CD4-positive, alpha-beta T cell treated with Interferon alpha-2 for 1 hour (primary cell): ENCODE measurements at places on chromosomes 7 and 10.
A peak's percentile ranks its signal among the peaks of the same experiment; 100 is the strongest.

DNA sequence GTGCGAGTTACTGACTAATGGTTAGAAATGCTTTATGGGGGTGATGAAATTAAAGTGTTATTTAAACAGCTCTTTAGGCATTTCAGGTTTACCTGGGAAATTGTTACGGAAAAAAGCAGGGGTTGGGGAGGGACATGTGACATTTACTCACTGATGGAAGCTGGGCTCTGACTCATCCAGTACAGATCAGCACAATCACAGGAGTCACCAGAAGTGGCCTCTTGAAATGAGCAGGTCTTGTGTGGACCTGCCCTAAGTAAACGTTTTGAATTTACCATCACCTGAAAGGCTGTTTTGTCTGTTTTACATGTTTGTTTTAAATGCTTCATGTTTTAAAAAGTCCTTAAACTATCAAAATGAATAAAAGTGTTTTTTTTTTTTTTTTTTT, 2.3 kb downstream of the GLRX3 start:
- DNase-seq: no peak

DNA sequence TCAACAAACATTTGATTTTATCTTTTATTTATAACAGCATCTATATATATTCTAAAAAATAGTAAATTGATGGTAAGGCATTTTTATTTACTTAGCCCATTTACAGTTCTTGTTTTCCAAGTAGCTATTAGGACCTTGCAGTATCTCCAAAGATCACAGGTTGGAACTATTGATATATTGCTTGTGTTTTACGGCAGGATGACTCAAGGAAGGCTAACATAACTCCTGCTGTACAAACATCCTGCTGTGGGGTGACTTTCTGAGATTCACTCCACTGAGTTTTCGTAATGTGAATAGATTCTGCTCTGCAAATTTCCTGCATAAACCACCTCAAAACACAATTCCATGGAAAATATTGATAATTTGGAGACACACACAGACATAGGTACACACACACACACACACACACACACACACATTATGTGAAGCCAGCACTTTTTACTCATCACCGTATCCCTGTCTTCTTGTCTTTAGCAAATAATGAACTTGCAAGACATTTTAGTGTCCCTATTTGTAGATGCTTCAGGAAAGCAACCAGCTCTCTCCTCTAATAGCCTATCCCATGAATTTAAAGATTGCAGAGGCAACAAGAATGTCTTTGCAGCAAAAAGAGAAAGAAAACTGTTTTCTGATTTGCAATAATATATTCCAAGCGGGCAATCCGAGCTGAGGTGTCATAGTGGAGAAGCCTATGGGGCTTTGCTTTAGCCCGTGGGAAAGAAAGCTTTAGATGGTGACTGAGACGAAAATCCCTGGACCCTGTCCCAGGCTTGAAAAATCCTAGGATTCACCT, 722 bp downstream of the AGR2 start:
- DNase-seq: no peak

GRCh38 chr10:20641605-20642004, 255.5 kb downstream of the NEBL start:
- no peak for DNase-seq

- no peak for DNase-seq
Measured at GRCh38 chr7:101743995-101744360, 73.4 kb upstream of the CUX1 start.

- no peak for DNase-seq
Measured at GRCh38 chr10:71582506-71583475, 136.8 kb downstream of the C10orf105 start.

- DNase-seq: no peak
Measured at GRCh38 chr7:150975536-150976319, 2.4 kb downstream of the KCNH2 start.

DNA sequence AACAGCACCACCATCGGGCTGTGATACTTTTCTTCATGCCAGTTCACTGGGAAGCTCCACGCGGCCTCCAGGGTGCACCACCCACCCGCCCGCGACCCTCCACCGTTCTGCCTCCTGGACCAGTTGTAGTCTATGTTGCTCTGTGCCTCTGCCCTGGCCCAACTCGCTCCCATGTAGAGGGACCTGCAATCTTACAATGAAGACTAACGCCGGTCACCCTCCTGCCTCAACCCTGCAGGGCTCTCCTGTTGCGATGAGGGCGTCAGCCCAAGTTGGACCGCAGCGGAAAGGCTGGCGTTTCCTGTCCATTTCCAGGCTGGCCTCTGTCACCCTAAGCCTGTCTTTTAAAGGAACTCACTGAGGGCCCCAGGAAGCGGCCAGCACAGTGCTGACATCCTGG, 34.9 kb downstream of the IL15RA start:
- no peak for DNase-seq

DNA sequence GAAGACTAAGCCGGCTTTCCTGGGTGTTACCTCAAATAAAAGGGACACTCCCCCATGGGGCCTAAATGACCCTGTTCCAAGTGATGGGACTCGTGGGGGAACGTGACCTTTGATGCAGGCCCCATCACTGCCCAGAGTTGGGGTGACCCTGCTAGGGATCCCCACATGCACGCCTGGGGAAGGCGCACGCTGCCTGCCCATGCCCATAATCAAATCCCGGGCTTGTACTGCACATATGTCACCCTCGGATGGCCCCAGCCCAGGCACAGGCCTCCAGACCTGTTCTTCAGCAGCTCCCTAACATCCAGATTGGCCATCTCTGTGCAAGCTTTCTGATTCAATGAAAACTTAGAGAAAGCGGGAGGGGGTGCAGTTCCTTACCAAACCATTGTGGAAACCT, 14.7 kb downstream of the EBF3 start:
- DNase-seq: no peak

DNA sequence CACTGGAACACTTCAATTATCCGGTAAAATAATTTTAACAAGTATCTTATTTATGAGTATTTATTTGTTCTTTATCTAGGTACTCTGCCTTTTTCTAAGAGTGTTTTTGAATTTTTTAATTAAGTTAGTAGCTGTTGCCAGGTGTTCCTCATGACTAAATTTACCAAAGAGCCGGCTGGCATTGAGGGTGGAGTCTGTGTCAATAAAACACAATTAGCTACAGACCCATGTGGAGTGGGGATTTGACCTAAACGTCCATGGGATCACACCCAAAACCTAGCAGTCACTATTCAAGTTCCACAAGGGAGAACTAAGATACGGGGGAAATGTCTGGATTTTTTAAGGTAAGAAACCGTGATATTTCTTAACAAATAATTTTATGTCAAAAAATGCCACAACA, 9.8 kb downstream of the SLC16A12 start:
- DNase-seq: no peak

GRCh38 chr7:102860351-102860811, 52.4 kb upstream of the LRRC17 start:
- DNase-seq: no peak

DNA sequence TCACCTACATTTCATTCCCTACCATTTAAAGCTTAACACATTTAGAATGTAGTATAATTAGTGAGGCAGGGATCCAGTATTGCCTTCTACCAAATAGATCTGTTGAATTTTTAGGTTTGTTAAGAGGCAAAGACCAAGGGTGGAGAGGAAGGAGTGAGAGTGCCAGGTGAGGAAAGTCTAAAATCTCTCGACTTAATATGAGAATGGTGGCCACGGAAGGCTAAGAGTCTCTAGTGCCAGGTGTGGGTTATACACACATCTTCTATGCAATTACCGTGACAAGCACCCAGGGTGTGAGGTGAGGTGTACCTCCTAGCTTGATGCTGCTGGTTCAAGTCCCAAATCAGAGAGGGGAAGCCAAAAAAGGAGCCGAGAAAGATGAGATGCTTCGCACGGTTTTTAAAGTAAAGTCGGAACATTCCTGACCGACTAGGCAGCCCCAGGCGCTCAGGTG, 439 bp downstream of the IQUB start:
- no peak for DNase-seq

DNA sequence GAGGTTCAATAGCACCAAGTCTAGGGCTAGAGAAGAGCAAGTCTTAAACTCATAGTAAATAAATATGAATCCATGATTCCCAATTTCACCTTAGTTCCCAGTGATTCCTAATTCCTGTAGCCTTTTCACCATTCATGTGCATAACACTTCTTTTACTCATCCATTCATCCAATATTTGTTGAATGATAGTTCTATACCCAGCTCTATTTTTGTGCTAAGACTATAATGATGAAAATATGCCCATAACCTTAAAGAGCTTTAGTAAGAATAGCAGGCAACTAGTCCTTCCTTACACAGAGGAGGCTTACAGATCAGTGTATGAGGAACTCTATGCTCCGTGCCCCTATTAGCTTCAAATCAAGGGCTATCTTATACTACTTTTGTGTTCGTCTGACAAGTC, 280.2 kb upstream of the CHRM2 start:
- DNase-seq: no peak

GRCh38 chr10:125080984-125081383, 79.4 kb downstream of the CTBP2 start:
- no peak for DNase-seq

DNA sequence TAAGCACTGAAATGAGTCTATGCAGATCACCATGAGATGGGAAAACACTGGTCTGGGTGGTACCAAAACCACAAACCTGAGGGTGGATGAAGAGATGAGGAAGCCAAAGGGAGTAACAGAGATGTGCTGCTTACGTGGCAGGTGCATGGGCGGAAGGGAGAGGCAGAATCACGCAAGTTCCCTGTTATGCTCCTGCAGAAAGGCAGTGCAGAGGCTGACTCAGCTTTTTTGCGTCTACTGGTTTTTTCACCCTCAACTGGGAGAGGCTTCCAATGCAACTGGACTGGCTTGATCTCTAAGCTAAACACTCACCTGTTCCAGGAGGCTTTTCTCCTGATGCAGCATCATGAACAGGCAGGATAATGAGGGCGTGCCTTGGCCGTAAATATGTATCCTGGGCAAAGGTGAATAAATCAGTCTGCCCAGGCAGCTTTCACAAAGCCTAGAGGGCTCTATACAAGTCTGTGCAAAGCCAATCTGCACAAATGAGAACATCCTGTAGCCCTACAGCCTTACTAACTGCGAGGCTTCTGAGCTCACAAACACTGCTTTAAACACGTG, 95.4 kb upstream of the AFAP1L2 start:
- peak; percentile 39 for DNase-seq

GRCh38 chr7:41816111-41816510, 113.2 kb upstream of the INHBA start:
- peak; percentile 3 for DNase-seq

- DNase-seq: no peak
Measured at GRCh38 chr10:6027929-6028328, 34.2 kb downstream of the IL2RA start.

DNA sequence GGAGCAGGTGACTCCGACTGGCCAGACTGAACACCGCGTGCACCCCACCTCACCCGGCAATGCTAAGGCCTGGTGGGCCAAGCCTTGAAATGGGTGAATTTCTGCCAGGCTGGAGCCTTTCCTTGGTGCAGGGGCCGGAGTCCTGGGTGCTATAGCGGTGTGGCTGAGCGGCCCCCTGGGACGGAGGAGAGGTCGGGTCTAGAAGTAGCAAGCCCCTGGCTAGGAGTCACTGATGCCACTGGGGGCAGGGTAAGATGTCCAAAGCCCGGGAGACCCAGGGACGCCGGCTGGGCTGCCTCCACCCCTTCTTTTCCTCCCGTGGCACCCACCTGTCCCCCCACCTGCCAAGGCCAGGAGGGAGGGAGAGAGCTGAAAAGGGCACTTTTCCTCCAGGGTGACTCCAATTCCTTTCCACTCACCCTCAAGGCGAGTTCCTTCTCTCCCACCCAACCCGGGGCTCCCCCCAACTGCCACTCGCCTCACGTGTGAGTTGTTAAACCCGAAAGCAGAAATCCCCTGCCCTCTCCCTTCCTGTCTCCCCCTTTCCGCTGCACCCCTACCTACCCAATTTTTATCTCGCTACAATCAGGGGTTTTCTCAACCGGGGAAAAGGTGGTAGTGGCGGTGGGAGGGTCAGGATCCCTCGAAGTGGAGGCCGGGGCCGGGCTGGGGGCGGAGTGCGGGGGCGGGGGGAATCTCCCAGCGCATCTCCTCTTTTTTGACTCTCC, 6.0 kb upstream of the GATA3 start:
- DNase-seq: peak; percentile 57

DNA sequence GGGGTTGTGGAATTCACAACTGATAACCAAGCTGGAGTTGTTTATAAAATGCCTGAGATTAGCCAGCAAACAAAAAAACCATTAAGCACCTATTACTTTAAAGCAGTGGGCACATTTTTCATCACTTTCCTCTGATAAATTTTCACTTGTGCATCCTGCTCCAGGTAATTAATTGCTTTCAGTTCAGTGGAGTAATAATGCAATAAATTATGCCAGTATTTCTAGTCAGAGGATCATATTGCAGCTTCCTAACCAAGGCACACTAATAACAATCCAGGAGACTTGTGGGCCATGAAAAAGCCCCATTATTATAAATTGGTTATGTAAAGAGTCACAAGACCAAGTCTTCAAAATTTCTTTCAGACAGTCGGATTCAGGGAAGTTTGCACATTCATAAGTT, 193.2 kb downstream of the LRMDA start:
- DNase-seq: no peak

- no peak for DNase-seq
Measured at GRCh38 chr7:157059534-157059933, 49.1 kb upstream of the MNX1 start.

DNA sequence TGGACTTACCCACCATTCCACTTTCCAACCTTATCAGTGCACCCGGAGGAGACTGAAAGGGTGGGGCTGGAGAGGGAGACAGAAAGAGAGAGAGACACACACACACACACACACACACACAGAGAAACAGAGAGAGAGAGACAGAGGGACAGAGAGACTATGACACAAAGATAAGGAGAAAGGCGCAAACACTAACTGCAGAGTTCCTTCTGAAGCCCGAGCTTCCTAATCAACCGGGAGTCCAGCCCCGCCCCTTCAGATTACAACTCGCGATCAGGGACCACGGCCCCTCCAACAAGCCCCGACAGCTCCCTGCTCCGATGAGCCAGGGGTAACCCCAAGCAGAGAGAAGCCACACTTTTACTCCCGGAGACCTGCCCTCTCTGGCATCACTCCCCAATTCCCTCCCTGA, 499 bp downstream of the GAL3ST4 start:
- DNase-seq: no peak

- DNase-seq: no peak
Measured at GRCh38 chr10:109418795-109419194, 504.5 kb downstream of the XPNPEP1 start.

GRCh38 chr7:155863721-155864151, 51.5 kb upstream of the SHH start:
- no peak for DNase-seq

- no peak for DNase-seq
Measured at GRCh38 chr10:131311402-131311660, 190 bp downstream of the TCERG1L start.

- no peak for DNase-seq
Measured at GRCh38 chr7:96832092-96832662, 122.5 kb upstream of the SEM1 start.
